ENCODE measurements at places on chromosomes 16 and 17. TPM values are rescaled to one million over a fixed set of nuclear protein-coding genes. Genes with fewer than 3 reads are reported as not detected.
A peak's percentile ranks its signal among the peaks of the same experiment; 100 is the strongest.

- no peak overlapping the region for H3K4me3 ChIP-seq
- H3K4me1 ChIP-seq, result peaks cover 5% of the 10 kb centered on the region
- DNase-seq, result no peak
- H3K36me3 ChIP-seq, result no peaks in the 10 kb centered on the region
- no peak overlapping the region for H3K27ac ChIP-seq
- peaks cover 7% of the 10 kb centered on the region for H3K27me3 ChIP-seq
Measured at GRCh38 chr17:81536299-81537290, 8.4 kb downstream of the FSCN2 start.

Gene MYOCD
- not detected for total RNA-seq

GRCh38 chr16:2979669-2980226 is 498 bp downstream of the PKMYT1 start:
- H3K27ac ChIP-seq, result no peak overlapping the region
- H3K36me3 ChIP-seq, result no peaks in the 10 kb centered on the region
- no peak for DNase-seq
- H3K4me3 ChIP-seq, result peak overlapping the region; percentile 65
- H3K27me3 ChIP-seq, result peaks cover 3% of the 10 kb centered on the region

Gene PPY
- total RNA-seq, result not detected

DNA sequence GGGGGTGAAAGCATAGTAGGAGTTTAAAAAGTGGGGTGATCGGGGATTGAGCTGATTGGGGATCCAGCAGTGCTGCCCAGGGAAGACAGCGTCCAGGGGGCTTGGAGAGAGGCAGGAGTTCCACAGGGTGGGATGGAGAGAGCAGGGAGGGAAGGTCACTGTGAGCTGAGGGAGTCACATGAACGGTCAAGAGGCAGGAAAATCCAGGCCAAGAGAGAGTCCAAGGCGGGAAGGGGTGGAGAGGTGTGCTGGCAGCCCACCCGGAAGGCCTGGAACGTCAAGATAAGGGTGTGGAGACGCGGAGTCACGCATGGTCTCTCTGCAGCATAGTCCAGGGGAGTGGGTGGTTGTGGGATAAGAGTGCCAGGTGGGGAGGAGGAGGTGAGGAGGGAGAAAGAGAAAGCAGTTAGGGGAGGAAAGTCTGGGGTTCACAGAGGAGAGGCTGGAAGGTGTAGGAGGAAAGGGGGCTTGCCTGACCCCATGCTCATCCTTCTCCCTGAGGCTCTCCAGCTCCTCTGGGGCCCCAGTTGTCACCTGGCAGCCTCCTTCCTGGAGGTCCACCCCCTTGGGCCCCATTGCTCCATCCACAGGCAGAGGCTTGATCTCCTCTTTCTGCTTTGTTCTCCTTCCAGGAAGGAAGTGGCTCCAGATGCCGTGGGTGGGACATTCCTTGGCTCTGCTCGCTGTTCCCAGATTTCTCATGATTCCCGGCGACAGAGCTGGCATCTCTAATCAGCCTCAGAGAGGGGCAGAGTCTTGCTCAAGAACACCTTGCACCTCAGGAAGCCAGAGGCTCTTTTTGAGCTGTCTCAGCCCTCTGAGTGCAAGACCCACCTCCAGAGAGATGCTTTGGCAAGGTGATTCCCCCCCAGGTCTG is 28.7 kb downstream of the CCR7 start:
- peaks cover 8% of the 10 kb centered on the region for H3K27me3 ChIP-seq
- H3K27ac ChIP-seq, result no peak overlapping the region
- H3K36me3 ChIP-seq, result no peaks in the 10 kb centered on the region

DNA sequence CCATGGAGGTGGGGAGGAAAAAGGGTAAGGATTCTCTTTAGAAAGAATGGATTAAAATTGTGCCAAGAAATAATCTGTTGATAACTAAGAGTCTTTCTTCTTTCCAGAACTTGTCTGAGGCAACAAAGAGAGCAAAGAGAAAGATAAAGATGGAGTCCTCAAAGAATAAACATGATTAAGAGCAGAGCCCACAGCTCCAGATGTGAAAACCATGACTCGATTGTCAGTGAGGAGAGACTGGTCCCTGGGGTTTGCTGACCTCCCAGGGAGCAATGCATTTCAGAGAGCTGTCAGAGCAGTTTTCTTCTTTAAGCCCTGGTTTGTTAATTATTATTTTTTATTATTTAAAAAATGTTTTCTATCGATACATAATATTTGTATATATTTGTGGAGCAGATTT is 74.6 kb downstream of the TMEM100 start:
- H3K27me3 ChIP-seq, result no peaks in the 10 kb centered on the region
- no peak overlapping the region for H3K27ac ChIP-seq
- H3K4me3 ChIP-seq, result no peak overlapping the region
- peaks cover 4% of the 10 kb centered on the region for H3K36me3 ChIP-seq

- H3K27ac ChIP-seq, result no peak overlapping the region
- no peak overlapping the region for H3K4me3 ChIP-seq
- H3K4me1 ChIP-seq, result peaks cover 2% of the 10 kb centered on the region
Measured at GRCh38 chr17:38915639-38915995, 9.8 kb upstream of the LASP1NB start.

- H3K27me3 ChIP-seq, result no peaks in the 10 kb centered on the region
- no peak for DNase-seq
- H3K4me1 ChIP-seq, result peaks cover 9% of the 10 kb centered on the region
- no peaks in the 10 kb centered on the region for H3K36me3 ChIP-seq
- H3K4me3 ChIP-seq, result no peak overlapping the region
Measured at GRCh38 chr17:20267459-20267842, 199.9 kb downstream of the LGALS9B start.

Gene TBC1D3C
- total RNA-seq, result not detected

GRCh38 chr17:63419949-63420867 is 25.9 kb downstream of the CYB561 start:
- H3K4me3 ChIP-seq, result no peak overlapping the region

Gene FAM83G
- 2.0 TPM for total RNA-seq

DNA sequence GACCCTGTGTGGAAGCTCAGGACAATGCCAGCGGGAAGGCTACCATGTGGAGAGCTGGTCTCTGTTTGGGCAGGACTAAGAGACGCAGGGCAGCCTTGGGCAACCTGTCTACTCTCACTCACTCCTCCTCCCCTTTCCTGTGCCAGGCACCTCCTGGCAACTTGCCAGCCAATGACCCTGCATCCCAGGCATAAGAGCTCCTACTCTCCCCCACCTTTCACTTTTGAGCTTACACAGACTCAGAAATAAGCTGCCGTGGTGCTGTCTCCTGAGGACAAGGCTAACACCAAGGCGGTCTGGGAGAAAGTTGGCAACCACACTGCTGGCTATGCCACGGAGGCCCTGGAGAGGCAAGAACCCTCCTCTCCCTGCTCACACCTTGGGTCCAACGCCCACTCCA is 2.6 kb downstream of the HBM start:
- peaks cover 5% of the 10 kb centered on the region for H3K4me1 ChIP-seq
- H3K4me3 ChIP-seq, result no peak overlapping the region
- DNase-seq, result no peak
- no peak overlapping the region for H3K27ac ChIP-seq
- H3K36me3 ChIP-seq, result no peaks in the 10 kb centered on the region

Gene NRN1L
- 1.0 TPM for total RNA-seq

Gene ORC6
- total RNA-seq, result 30.1 TPM

DNA sequence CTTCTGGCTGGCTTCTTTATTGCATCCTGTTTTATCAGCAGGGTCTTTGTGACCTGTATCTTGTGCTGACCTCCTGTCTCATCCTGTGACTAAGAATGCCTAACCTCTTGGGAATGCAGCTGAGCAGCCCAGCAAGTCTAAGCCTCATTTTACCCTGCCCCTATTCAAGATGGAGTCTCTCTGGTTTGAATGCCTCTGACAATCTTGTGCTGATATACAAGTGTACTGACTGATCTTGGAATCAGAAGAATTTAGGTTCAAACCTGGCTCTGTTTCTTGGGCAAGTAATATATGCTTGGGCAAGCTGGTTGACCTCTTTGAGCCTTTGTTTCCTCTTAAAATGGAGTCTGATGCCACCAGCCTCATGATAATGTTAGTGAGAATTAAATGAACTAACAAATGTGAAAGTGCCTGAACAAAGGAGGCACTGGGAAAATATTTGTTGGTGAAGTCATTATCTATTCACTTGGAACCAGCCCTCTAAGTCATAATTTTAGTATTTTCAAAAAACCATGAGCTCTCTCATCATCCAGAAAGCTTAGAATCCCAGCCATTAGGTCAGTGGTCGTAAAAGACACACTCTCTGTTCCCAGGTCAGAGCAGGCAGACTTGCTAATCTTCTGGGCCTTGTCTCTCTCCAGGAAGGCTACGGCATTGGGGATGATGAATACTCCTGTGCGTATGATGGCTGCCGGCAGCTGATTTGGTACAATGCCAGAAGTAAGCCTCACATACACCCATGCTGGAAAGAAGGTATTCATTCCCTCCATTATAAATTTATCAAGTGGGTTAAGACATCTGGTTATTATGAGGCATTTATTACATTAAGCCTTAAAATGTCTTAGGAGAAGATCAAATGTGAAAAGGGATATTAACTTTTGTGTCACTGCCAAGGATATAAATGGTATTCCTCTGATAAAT is 18.1 kb upstream of the ARL2BP start:
- H3K4me1 ChIP-seq, result peaks cover 1% of the 10 kb centered on the region
- H3K27me3 ChIP-seq, result no peaks in the 10 kb centered on the region
- H3K36me3 ChIP-seq, result peaks cover 4% of the 10 kb centered on the region
- H3K27ac ChIP-seq, result no peak overlapping the region
- no peak overlapping the region for H3K4me3 ChIP-seq

Gene MEFV
- not detected for total RNA-seq

GRCh38 chr16:21326459-21326858 is 48.4 kb upstream of the CRYM start:
- no peak for DNase-seq
- H3K27ac ChIP-seq, result no peak overlapping the region
- H3K4me3 ChIP-seq, result no peak overlapping the region
- H3K4me1 ChIP-seq, result no peaks in the 10 kb centered on the region
- no peaks in the 10 kb centered on the region for H3K27me3 ChIP-seq
- H3K36me3 ChIP-seq, result no peaks in the 10 kb centered on the region

- DNase-seq, result no peak
- H3K4me1 ChIP-seq, result no peaks in the 10 kb centered on the region
- no peak overlapping the region for H3K4me3 ChIP-seq
- H3K27ac ChIP-seq, result no peak overlapping the region
- H3K36me3 ChIP-seq, result no peaks in the 10 kb centered on the region
Measured at GRCh38 chr17:72456075-72456474, 335.3 kb downstream of the SOX9 start.

Gene SLC16A5
- 1.1 TPM for total RNA-seq

GRCh38 chr17:38317081-38317480 is 20.1 kb downstream of the MRPL45 start:
- H3K27me3 ChIP-seq, result no peaks in the 10 kb centered on the region
- no peak overlapping the region for H3K27ac ChIP-seq
- H3K36me3 ChIP-seq, result peaks cover 6% of the 10 kb centered on the region
- H3K4me1 ChIP-seq, result no peaks in the 10 kb centered on the region
- DNase-seq, result no peak

DNA sequence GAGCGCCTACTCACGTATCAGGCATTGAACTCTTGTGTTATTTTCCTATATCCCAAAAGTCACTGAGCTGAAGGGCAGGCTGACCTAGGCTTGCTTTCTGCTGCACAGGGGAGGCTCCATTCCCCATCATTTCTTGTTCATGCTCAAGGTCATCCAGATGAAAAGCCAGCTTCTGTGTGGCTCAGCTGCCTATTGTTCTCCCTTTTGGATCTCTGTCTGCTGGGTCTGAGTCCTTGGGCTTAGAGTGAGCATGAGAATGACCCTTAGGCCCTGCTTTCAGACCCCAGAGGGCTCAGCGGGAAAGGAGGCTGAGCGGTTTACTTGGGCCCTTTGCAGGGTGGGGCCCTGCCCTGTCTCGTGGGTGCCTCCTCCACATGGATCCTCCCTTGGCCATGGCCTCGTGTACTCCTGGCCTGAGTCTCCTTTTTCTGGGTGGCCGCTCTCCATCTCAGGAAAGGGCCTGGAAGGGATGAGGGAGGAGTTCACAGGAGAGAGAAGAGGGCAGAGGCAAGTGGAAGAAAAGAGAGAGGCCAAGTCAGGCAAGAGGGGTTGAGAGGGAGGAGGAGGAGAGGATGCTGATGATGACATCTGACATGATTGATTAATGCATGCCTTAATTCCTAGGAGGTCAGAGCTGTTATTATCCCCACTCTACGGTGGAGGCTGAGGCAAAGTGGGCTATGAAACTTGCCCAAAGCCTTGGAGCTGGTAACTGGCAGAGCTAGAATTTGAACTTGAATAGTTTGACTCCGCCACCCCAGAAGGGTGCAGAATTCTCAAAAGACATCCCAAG is 19.8 kb upstream of the MAP3K14 start:
- no peaks in the 10 kb centered on the region for H3K4me1 ChIP-seq
- peaks cover 4% of the 10 kb centered on the region for H3K36me3 ChIP-seq
- H3K27ac ChIP-seq, result no peak overlapping the region
- H3K4me3 ChIP-seq, result no peak overlapping the region
- peaks cover 1% of the 10 kb centered on the region for H3K27me3 ChIP-seq
- no peak for DNase-seq

- H3K27ac ChIP-seq, result no peak overlapping the region
- peaks cover 2% of the 10 kb centered on the region for H3K4me1 ChIP-seq
- peaks cover 4% of the 10 kb centered on the region for H3K27me3 ChIP-seq
- no peak overlapping the region for H3K4me3 ChIP-seq
- DNase-seq, result no peak
- H3K36me3 ChIP-seq, result no peaks in the 10 kb centered on the region
Measured at GRCh38 chr16:83330251-83330650, 477.5 kb upstream of the HSBP1 start.

Gene NLK
- total RNA-seq, result 33.8 TPM

GRCh38 chr17:36468903-36469635 is 17.4 kb upstream of the ZNHIT3 start:
- H3K4me1 ChIP-seq, result peaks cover 33% of the 10 kb centered on the region
- H3K4me3 ChIP-seq, result peak overlapping the region; percentile 74
- peak; percentile 68 for DNase-seq
- peak overlapping the region; percentile 92 for H3K27ac ChIP-seq

Gene KRT27
- not detected for total RNA-seq

GRCh38 chr17:77884019-77884418 is 74.5 kb upstream of the TNRC6C start:
- H3K4me1 ChIP-seq, result peaks cover 37% of the 10 kb centered on the region
- DNase-seq, result peak; percentile 87
- H3K27me3 ChIP-seq, result peaks cover 5% of the 10 kb centered on the region
- peak overlapping the region; percentile 20 for H3K4me3 ChIP-seq

Gene CDT1
- total RNA-seq, result 5.6 TPM

DNA sequence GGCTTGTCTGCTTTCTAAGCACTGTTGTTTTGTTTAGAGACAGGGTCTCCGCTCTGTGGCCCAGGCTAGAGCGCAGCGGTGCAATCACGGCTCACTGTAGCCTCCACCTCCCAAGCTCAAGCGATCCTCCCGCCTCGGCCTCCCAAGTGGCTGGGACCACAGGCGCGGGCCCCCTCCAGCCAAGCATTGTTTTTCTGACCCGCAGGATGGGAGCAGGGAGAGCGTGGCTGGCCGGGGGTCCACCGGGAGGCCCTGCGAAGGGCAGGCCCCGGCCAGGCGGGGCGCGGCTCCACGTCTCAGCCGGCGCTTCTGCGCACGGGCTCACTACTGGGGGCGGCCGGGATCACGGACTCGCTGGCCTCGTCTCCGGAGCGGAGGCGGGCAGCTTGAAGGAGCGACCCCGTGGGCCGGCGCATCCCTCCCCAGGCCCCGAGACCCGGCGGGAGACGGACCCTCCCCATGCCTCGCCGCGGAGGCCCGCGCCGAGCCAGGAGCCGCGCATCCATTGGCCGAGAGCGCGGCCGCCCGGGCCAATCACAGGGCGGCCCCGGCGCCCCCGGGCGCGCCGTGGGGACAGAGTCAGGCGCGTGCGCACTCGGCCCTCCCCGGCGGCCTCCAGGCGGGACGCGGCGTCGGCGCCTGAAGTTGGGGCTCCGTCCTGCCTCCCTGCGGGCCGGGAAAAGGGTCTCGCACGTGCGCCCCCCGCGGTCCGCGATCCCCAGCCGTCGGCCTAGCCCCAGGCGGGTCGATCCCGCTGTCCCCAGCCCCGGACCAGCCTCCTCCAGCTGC is 24.9 kb downstream of the ACTG1 start:
- H3K27me3 ChIP-seq, result peaks cover 7% of the 10 kb centered on the region
- no peaks in the 10 kb centered on the region for H3K36me3 ChIP-seq
- DNase-seq, result peak; percentile 78
- no peak overlapping the region for H3K4me3 ChIP-seq
- peaks cover 30% of the 10 kb centered on the region for H3K4me1 ChIP-seq
